ENCODE measurements at places on chromosomes 2 and 18.

DNA sequence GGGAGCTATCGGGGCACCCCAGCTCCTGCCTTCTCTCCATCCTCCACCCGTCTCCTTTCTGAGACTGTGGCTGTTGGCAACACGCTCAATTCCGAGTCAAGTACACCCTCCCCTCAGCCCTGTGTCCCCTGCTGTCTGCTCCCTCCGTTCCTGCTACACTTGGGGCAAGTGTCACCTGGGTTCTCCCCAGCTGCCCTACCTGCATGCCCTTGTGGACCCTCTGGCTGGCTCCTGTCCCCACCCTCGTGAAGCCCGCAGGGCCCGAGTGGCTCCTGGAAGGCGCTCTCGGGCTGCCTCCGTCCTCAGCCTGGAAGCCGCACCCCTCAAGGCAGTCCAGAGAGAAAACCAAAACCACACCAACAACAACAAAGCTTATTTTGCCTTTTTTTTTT, 33.9 kb downstream of the PDIA6 start:
- DNase-seq: no peak

DNA sequence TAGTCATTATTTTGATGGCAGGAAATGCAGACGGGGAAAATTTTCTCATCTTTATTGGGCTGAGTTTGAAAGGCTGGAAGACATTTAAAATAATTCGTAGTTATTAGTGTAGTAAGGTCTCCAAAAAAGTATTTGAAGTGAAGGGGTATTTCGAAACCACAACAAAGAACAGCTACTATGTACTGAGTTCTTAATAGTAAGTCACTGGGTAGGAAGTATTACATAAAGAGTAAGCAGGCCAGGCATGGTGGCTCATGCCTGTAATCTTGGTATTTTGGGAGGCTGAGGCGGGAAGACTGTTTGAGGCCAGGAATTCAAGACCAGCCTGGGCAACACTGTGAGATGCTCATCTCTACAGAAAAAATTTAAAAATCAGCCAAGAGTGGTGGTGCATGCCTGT, 113.6 kb downstream of the MEP1B start:
- no peak for DNase-seq

DNA sequence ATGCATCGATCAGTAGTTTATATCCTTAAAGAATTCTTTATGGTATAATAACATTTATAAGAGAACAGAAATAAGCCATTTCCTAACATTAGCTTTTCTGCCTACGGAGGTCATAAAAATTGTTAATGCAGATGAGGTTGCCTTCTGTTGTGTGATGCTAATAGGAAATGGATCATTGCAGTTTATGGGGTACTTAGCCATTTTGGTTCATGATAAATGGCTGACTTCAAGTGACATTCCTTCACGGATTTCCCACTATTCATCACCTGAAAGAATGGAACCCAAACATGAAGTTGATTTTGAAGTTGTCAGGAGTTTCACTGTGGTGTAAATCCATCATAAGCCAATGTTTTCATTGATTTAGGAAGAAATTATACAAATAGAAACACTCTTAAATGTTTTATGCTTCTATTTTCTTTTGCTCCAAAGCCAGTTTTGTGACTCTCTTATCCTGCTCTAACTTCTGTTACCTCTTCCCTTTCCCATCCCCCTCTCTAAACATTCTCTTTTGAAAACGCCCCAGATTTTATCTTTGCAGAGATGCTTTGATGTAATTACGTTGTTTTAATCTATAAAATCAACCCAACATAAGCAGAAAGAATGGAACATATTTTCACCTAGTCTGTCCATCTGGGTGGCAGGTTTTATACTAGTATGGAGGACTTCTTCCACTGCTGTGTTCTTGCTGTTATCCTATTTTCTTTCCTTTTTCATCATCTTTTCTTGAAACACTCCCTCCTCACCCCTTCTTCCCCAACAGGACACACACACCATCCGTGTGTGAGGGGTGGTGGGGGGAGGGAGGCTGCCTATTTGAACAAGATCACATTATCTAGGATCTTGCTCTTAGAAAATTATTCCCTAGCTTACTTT, 58.2 kb downstream of the GREB1L start:
- no peak for DNase-seq

GRCh38 chr2:218332920-218333645, 23.6 kb upstream of the CATIP start:
- peak; percentile 45 for DNase-seq

GRCh38 chr18:8351161-8351560, 258.1 kb upstream of the RAB12 start:
- DNase-seq: peak; percentile 15

Data from fibroblast of villous mesenchyme (primary cell).